Ureter (tissue), 1 donor: ENCODE measurements at places on chromosomes 16 and 17. TPM values are rescaled to one million over a fixed set of nuclear protein-coding genes. Genes with fewer than 3 reads are reported as not detected.

GRCh38 chr16:10228779-10229178 lies 46.6 kb upstream of the GRIN2A start:
- DNase-seq, result no peak

- no peak for DNase-seq
These were observed 7.3 kb upstream of the SMIM36 start for GRCh38 chr17:55518510-55518909.

The CEP295NL gene
- 5.2 TPM for total RNA-seq

The FAHD1 gene
- total RNA-seq, result 29.3 TPM

- no peak for DNase-seq
These were observed 3.5 kb downstream of the GRB2 start for GRCh38 chr17:75402026-75402425.

GRCh38 chr16:55250701-55251100 lies 73.3 kb upstream of the IRX6 start:
- DNase-seq, result no peak

DNA sequence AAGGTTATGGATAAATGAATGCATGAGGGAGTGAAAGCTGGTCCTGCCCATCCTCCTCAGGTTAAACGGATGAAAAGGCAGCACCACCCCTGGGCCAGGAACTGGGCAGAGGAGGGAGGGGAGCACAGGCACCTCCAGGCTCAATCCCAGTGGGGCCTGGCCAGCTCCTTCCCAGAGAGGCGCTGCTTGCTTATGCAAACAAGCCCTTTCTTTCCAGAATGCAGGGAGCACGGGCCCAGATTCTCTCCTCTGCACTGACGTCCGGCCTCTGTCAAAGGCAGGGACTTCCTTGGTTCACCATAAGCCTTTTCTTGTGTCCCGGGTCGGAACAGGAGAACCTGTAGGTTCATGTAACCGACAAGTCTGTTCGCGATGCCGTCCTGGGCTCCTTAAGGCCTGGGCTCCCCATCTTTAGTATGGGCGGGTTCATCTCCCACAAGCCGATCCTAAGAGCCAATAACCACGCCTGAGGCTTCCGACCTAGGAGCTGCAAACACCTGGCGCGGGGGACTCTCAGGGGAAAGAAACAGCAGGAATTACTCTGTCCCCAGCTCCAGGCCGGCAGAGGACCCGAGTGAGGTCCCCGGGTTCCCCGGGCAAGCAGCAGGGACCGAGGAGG lies 16.3 kb downstream of the ENPP7 start:
- DNase-seq, result no peak

The SLC38A7 gene
- 14.6 TPM for total RNA-seq
